ENCODE measurements at places on chromosomes 6 and 20. TPM values are rescaled to one million over a fixed set of nuclear protein-coding genes. Genes with fewer than 3 reads are reported as not detected.

Gene EFCAB8
- not detected for total RNA-seq

DNA sequence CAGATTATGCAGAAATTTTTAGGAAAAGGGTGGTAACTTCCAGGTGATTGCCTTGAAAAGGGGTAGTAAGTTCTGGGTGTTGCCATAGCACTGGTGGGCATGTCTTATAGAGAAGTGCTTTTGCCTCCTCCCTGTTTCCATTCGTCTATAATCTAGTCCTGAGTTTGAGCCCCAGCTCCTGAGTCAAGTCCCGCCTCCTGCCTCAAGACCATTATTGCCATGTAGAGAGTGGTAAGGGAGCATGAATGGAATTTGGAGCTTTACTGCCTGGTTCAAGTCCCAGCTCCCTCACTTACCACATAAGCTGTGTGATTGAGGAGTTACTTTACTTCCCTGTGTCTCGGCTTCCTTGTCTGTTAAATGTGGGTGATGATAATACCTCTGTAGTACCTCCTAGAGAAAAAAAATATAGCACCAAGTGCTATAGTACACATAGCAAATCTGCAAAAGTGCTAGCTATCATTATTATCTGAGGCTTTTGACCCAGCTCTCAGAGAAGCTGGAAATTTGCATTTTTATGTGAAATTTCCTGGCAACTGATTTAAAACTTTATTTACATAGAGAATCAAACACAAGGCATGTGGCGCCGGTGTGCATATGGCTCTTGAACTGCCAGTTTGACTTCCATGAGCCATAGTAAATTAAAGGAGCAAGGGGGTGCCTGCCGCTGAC, 36.0 kb downstream of the TGM6 start:
- no peaks in the 10 kb centered on the region for H3K4me1 ChIP-seq
- no peak for DNase-seq
- no peak overlapping the region for H3K27ac ChIP-seq
- no peak overlapping the region for H3K4me3 ChIP-seq
- H3K27me3 ChIP-seq: peaks cover 23% of the 10 kb centered on the region

DNA sequence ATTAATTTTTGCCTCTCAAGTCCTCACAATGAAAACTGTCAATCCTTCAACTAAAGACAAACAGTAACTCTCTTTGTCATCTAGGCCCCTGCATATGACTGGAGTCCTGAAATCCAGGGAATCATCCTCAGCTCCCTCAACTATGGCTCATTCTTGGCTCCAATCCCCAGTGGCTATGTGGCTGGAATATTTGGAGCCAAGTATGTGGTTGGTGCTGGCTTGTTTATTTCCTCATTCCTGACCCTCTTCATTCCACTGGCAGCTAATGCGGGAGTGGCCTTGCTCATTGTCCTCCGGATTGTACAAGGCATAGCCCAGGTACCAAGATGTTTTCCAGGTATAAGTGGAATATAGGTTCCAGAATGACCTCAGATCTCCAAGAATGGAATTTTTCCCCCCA, 15.4 kb downstream of the SLC17A4 start:
- no peak overlapping the region for H3K27ac ChIP-seq
- DNase-seq: no peak
- no peaks in the 10 kb centered on the region for H3K27me3 ChIP-seq
- H3K4me1 ChIP-seq: no peaks in the 10 kb centered on the region

Gene MAP7
- 1.4 TPM for total RNA-seq

- peaks cover 5% of the 10 kb centered on the region for H3K36me3 ChIP-seq
- no peaks in the 10 kb centered on the region for H3K27me3 ChIP-seq
- H3K4me3 ChIP-seq: no peak overlapping the region
- no peaks in the 10 kb centered on the region for H3K4me1 ChIP-seq
- no peak overlapping the region for H3K27ac ChIP-seq
- DNase-seq: no peak
These were observed 297.7 kb upstream of the SASH1 start for GRCh38 chr6:148044921-148045320.

GRCh38 chr20:6026051-6026450, 27.8 kb downstream of the LRRN4 start:
- no peak overlapping the region for H3K27ac ChIP-seq
- H3K4me1 ChIP-seq: no peaks in the 10 kb centered on the region
- no peaks in the 10 kb centered on the region for H3K27me3 ChIP-seq
- DNase-seq: no peak
- H3K4me3 ChIP-seq: no peak overlapping the region
- peaks cover 50% of the 10 kb centered on the region for H3K36me3 ChIP-seq

Data from neural crest cell (in vitro differentiated cells).